NCI-H526 treated with DMSO at 0.1 percent for 48 hours (cell line): ENCODE measurements at places on chromosomes 1 and 21.

DNA sequence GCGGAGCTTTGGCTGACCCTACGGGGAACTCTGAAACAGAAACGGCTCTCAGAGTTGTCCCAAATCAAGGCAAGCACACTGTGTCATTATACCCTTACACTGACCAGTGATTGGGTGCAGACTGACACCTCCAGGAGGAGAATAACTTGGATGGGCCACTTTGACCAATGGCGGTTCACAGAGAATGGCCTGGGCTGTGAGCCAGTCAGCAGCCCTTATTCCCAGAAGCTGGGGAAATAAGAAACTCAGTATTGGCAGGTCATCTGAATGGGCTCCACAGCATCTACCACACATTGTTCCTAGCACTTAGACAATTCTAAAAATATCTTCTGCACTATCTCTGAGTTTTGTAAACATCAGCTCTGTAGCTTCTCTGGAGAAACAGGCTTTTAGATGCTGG lies 265.2 kb downstream of the ADGRL2 start:
- no peak for DNase-seq

DNA sequence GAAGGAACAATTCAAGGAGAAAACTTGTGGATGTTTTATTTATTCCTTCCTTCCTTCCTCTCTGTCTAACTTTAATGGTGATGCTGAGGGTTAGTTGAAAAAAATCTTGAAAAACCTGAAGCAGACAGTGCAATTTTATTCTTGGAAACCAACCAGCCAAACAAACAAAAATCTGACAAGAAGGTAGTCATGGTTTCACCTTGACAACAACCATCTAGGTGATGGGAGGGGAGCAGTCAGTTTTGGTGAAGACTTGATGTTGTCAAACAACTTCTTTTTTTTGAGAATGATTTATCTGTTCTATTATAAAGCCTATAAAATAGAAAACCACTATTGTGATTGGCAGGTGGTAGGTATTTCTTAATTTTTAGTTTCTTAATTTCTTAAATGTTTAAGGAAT lies 92.4 kb upstream of the GPR88 start:
- no peak for DNase-seq

DNA sequence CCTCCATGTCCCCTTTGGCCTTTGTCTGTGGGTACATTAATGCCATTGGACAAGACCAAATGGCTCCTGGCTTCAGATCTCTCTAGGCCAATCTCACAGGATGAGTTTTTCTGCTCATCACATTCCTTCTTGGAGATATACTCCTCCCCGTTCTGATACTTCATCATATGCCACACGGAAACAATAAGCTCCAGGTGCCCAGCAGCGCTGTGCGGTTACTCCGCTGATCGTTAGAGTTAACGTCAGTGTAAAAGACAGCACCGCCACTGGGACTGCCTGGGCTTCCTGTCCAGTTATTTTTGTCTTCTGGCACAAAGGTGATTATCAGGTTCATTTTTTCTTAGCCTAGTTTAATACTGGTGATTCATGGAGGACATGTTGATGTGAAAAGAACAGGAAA lies 22.5 kb downstream of the CACHD1 start:
- DNase-seq = no peak

- no peak for DNase-seq
Measured at GRCh38 chr1:229260297-229260696, 10.6 kb upstream of the RAB4A start.

GRCh38 chr1:112317140-112317539 lies 78.9 kb upstream of the CTTNBP2NL start:
- DNase-seq = no peak
